NCI-H2171 treated with DMSO at 0.1 percent for 48 hours (cell line): ENCODE measurements at places on chromosomes 2 and 18.
A peak's percentile ranks its signal among the peaks of the same experiment; 100 is the strongest.

GRCh38 chr18:75324686-75325257 is 102.7 kb downstream of the SMIM21 start:
- no peak for DNase-seq

GRCh38 chr2:129276978-129277584 is 702.4 kb upstream of the RAB6C start:
- DNase-seq: no peak

DNA sequence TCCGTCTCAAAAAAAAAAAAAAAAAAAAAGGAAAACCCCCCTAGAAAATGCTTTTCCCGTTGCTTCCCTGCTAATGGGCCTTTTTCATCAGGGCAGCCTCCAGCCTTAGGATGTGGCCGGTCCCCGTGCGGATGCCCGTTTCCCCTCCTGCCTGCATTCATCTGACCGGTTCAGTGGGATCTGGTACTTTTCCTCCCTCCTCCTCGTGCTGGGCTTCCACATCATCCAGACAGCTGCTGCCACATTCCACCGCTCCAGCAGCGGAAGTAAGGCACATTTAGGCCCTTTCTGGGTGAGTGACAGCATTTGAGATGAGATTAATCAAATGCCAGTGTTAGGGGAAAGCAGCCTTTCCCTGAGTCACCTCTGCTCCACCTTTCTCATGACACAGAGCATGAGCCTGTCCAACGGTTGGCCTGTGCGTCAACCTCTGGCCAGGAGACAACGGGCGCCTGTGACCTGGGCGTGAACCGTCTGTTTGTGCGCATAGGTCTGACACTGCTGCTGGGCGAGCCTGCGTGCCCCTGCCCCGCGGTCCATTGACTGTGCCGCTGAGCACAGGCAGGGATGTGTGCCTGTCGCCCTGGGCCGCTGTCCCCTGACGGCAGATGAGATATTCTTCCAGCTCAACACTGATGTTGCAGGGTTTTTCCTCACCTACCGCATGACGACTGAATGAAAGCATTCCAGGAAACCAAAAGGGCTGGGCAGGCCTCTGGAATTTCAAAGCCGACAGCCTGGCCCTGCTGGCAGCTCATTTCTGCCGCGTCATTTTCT is 174.0 kb downstream of the TGIF1 start:
- no peak for DNase-seq

DNA sequence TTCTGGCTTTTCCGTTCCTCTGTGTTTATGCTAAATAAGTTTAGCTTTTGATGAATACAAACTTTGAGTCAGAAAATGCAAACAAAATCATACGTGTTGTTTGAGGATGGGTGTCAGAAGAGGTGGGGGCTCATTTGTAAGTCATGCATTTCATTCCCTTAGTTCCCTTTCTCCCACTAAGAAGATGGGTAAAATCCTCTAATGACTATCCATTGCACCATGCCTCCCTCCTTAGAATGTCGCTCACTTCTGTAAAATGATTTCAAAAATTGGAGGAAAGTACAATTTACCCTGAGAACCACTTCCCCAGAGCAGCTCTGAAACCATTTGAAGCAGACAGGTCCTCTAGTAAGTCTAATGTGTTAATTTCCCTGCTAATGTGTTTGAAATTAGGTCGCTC is 629.6 kb upstream of the VRK2 start:
- no peak for DNase-seq

DNA sequence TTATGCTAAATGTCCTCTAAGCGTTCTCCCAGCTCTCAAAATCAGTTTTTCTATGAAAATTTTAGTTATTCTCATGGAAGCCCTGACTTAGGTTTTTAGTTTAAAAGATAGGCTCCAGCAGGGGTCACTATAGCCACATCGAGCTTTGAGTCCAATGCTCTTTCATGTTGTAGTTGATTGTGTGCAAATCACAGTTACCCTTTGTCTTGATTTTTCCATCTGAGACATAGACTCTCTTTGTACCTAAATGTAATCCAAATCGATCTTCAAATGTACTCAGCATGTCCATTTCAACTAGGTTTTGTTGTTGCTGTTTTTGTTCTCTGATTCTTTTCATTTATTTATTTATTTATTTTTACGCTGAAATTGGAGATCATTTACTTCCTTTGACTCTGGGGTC is 26.4 kb upstream of the MSTN start:
- peak; percentile 56 for DNase-seq

- DNase-seq: no peak
Observed at GRCh38 chr18:29969876-29970275, 1072.7 kb downstream of the DSC3 start.

GRCh38 chr2:5691221-5691984 is 781 bp upstream of the SOX11 start:
- peak; percentile 89 for DNase-seq

DNA sequence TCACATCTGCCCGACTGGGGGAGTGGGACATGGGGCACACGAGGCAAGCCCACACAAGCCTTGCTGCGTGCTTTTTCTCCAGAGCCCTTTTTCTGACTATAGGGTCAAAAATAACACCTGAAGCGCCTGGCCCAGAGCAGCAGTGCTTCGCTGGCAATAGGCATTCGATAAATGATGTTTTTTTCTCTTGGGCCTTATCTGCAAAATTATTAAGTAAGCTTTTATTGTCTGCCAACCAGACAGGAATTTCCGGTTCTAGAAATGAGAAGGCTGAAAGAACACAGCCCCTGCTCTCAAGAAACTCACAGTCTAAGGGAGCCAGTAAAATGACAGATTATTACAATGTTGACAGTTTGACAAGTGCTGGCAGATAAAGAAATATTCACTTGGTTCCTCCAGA is 2.7 kb upstream of the TMBIM1 start:
- no peak for DNase-seq

- no peak for DNase-seq
Observed at GRCh38 chr2:3236300-3237045, 141.1 kb downstream of the EIPR1 start.

DNA sequence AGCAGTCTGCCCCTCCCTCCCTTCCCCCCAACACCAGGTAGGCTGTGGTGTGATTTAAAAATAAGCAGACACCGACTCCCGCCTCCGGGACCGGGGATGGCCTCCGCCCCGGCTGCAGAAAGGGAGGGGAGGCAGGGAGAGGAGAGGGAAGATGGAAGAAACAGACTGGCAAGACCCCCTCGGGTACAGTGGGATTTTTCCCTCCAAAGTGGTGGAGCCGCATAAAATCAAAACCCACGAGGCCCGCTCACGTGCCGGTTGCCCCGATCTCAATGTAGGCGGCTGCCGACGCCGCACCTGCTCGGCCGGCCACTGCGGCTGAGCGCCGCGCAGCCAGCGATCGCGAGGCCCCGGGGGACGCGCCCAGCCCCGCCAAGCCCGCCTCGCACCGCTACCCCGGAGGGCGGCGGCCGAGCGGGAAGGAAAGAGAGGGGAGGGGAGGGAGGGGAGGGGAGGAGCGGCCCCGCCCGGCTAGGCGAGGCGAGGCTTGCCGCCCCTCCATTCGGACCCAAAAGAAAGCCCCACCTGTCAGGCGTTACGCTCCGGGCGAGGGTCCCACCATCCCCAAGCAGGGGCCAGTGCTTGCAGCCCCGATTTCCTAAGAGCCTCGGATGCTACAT is 811 bp downstream of the ADD2 start:
- peak; percentile 78 for DNase-seq

GRCh38 chr2:368386-368785 is 80.5 kb upstream of the ALKAL2 start:
- DNase-seq: no peak

GRCh38 chr18:53139746-53140500 is 799.9 kb downstream of the DCC start:
- DNase-seq: no peak

- no peak for DNase-seq
Observed at GRCh38 chr2:67516899-67517530, 119.9 kb downstream of the ETAA1 start.

DNA sequence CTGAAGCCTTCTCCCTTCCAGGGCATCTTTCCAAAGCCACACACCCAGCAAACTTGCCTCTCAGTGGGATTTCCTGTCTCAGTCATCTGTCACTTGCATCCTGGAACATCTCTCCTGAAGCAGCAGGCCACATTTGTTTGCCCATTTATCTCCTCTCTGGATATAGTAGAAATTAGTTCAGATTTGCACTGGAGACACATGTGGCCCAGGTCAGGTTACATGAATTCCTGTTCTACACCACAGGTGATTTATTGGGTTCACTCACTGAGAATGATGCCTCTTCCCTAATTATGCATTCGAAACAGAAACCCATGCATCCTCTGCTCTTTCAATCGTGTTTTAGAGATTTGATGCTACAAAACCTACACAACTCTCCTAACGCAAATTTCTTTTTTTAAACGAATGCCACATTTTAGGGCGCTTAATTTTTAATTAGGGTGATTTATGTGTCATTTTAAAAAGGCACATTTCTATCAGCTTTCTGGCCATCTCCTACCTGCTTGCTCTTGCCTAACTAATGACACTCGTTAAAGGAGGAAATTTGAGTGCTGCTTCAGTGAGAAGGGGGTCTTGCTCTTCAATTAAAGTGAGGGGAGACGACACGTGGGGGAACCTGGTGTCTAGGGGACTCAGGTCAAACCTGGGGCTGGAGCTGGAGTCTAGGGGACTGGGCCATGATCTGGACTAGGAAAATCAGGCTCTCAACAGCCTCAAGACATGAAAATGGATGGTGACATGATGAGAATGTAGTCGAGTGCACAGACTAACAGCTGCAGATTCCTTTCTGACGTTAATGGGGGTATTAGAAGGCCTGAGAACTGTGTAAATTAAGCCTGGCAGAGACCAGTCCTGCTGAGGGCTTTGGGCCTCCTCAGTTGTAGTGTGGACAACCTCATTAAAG is 221.4 kb downstream of the CLIP4 start:
- DNase-seq: peak; percentile 94

DNA sequence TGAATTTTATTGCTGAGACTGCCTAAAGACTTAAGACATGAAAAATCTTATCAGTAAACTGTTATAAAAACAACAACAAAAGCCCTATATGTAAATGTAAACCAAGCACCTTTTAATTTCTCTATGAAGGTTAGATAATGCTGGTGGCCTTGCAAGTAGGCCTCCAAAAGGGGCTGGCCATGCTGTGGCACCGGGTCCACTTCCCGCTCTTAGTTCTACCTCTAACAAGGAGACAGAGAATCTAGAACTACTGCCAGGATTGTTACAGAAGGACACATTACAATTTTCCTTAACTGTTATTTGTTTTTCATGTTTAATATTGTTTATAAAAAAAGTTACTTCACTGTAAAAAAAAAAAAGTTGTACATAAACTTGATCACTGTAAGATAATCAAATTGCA is 49.0 kb downstream of the UGP2 start:
- DNase-seq: no peak

DNA sequence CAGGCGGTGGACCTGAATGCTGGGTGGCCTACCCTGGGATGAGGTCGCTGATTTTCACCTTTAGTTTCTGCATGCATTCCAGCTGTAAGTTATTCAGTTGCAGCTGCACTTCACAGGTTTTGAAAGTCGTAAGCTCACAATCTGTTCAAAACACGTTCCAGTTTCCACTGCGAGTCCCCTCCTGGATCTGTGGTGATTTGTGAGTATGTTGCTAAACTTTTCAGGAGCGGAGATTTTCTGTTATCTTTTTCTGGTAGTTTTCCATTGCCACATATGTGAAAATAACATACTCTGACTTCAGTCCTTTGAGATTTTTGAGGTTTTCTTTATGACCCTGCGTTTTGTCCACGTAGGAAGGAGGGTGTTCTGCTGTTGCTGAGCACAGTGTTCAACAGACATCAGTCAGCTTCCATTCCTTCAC is 102.1 kb downstream of the SNTG2 start:
- DNase-seq: peak; percentile 20

DNA sequence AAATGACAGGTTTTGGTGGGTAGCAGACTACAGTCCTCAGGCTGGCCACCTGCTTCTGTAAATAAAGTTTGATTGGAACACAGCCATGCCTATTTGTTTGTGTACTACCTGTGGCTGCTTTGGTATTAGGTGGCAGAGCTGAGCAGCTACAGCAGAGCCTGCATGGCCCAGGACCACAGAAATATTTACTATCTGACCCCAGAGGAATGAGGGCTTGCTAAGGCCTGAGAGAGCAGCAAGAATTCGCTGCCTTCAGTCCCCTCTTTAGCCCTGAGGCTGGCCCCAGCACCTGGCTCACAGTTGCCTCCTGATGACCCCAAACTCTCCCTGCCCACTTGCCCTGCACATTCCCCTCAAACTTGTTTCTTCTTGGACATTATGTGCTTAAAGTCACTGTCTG is 32.5 kb downstream of the POLR1A start:
- peak; percentile 23 for DNase-seq

GRCh38 chr2:221787561-221787960 is 215.5 kb upstream of the EPHA4 start:
- no peak for DNase-seq

GRCh38 chr2:173427887-173428668 is 73.4 kb downstream of the CDCA7 start:
- DNase-seq: peak; percentile 76

- DNase-seq: peak; percentile 65
Observed at GRCh38 chr2:59339121-59339836, 1098.2 kb upstream of the FANCL start.

- DNase-seq: no peak
Observed at GRCh38 chr2:11387843-11388242, 43.4 kb upstream of the ROCK2 start.

GRCh38 chr2:691821-692761 is 14.9 kb upstream of the TMEM18 start:
- DNase-seq: no peak

GRCh38 chr2:172561270-172561669 is 5.4 kb downstream of the PDK1 start:
- peak; percentile 65 for DNase-seq

GRCh38 chr2:209411718-209412117 is 12.1 kb upstream of the MAP2 start:
- no peak for DNase-seq

- no peak for DNase-seq
Observed at GRCh38 chr2:30332791-30333453, 101.6 kb downstream of the LBH start.

DNA sequence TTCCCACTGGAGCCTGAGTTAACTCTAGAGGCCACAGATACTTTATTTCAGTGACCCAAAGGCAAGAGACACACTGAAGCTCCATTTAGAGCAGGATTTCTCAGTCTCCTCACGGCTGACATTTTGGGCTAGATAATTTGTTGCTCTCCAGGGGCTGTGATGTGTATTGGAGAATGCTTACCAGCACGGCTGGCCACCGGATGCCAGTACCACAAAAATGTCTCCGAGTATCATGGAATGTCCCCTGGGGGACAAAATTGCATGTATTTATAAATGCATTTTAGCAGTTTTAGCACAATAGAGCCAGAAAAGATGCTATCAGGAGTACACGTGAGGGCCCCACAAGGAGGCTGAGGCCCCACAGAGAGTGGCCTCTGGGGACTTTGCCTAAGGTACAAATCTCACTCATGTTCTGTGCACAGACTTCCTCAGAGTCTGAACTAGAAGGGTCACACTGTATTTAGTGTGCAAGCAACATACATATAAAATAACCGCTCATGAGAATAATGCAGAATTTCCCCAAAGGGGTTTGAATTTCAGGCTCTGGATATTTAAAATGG is 20.5 kb upstream of the DCC start:
- DNase-seq: no peak
